ENCODE measurements at places on chromosomes 11 and 22.

- no peak for DNase-seq
Measured at GRCh38 chr11:86793307-86793706, 7.0 kb upstream of the PRSS23 start.

DNA sequence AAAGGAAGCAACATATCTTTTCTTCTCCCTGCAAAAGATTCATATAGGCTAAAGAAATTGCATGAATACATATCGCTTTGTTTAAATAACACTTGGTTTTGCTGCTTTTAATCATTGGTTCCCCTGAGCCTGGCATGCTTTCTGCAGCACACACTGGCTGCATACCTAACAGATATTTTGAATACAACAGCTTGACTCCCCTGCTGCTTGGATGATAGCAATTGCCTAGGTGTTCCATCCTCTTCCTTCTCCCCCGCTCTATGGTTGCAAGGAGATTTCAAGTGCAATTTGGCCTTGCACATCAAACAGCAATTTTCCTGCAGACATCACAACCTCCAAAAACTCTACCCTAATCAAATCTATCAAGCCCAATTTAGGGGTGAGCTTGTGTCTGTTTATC is 430.0 kb downstream of the NTM start:
- no peak for DNase-seq

- no peak for DNase-seq
Measured at GRCh38 chr11:87114093-87114492, 76.4 kb downstream of the TMEM135 start.

GRCh38 chr11:31875866-31876560 is 64.9 kb upstream of the PAX6 start:
- no peak for DNase-seq

- no peak for DNase-seq
Measured at GRCh38 chr11:12134236-12134585, 23.8 kb downstream of the MICAL2 start.

- DNase-seq, result no peak
Measured at GRCh38 chr22:24156141-24156912, 25.0 kb upstream of the SUSD2 start.

- no peak for DNase-seq
Measured at GRCh38 chr11:79371152-79371551, 69.7 kb downstream of the TENM4 start.

DNA sequence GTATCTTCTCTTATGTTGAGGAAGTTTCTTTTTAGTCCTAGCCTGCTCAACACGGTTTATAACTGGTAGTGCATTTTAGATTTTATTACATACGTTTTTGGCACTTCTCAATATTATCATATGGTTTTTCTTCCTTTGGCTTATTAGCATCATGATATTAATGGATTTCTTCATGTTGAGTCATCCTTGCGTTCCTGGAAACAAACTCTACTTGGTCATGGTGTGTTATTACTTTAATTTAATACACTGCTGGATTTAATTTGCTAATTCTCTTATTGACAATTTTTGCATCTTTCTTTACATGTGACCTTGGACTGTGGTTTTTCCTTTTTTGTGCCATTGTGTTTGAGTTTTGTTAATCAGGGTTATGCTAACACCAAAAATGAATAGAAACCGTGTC is 20.5 kb downstream of the IGF2 start:
- DNase-seq, result no peak

DNA sequence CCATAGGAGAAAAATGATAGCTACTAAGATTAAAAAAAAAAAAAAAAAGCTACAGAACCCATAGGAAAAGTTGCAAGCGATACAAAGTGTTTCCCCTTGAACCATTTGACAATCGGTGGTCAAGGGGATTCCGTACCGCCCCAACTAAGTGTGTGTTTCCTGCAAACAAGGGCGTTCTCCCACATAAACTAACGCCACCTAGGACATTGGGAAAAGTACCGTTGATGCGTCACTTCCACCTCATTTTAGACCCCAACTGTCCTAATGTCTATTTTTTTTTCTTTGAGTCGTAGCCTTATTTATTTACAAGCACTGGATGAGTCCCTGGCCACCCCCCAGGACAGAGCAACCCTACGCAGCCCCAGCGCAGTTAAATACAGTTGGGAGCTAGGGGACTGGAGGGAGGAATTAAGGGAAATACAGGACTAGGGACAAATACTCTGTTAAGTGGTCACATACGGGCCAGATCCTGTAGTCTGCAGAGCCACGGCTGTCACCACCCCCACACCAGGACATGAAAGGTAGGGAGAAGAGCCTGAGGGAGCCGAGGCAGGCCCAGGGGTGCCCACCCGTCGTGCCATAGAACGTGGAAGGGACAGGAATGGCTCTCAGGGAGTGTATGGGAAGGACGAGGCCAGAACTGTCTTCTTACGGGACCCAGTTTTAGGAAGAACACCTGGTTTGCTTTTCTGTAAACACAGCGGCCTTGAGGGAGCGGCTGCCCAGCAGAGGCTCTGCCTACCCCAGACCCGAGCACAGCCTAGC is 19.0 kb downstream of the EIF1AD start:
- no peak for DNase-seq

Measured in stimulated activated CD8-positive, alpha-beta memory T cell treated with anti-CD3 and anti-CD28 coated beads, Interleukin-7, amount 100 ng/mL, for 24 hours (primary cell).